ENCODE measurements at places on chromosomes 4 and X.

GRCh38 chrX:119455264-119455663 is 13.0 kb upstream of the SLC25A5 start:
- no peak for DNase-seq

DNA sequence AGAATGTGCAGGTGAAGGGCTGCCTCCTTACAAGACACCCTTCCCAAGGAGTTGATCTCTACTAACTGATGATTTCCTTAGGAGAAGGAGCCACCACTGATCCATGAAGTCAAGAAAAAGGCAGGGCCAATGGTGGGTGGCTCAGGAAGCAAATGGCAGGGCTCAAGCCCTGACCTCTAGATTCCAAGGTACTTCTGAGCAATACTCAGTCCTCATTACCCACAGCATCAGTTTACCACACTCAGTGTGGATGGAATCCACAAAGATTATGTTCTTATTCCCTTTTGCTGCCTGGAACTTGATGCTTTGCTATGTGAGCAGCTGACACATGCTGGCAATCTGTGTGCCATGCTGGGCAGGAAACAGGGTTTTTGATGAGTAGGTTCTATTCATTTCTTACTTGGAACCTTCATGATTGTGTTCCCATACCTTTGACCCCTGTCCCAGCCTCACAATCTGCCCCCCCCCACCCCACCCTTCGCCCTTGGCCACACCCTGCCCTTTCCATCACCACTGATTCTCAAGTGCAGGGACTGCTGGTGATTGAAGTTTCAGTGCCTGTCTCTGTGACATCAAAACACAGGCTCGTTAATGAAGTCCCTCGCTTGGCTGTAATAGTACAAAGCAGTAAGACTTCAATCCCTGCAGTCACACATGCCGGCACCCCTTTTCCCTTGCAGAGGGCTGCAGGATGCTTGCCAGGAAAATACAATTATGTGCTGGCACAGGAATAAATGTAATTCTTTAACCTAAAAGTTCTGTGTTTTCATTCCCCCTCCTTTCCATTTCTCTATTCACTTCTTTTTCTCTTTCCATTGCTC is 135.6 kb upstream of the GPC4 start:
- DNase-seq: no peak

- DNase-seq: peak; percentile 12
These were observed 46.0 kb upstream of the MGST2 start for GRCh38 chr4:139619644-139620043.

- peak; percentile 31 for DNase-seq
These were observed 149.5 kb downstream of the MAML3 start for GRCh38 chr4:140004549-140004895.

DNA sequence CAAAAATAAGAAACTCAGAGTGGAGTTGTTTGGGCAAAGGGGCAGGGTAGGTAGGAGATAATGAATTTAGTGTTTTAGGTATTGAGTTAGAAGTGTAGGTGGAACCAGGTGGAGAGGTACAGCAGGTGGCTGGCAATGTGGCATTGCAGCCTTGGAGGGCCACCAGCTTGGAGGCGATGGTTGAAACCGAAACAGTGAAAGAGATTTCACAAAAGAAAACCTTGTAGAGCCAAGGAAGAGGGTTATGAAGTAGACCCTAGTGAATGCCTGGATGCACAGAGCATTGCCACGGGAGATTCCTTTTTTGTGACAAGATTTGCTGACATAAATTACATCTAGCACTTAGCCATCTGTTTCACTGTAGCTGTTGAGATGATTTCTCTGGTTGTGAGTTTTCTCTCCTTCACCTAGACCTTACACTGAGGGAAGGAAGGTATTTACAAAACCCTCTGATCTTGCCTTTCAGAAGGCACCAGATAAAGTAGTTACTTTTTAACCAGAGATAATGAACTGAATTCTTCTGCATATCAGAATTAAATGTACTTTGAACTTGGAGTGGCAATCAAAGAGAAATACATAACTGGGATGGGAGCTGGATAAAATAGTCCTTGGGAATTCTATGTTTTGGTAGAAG is 104.1 kb upstream of the CASK start:
- no peak for DNase-seq

DNA sequence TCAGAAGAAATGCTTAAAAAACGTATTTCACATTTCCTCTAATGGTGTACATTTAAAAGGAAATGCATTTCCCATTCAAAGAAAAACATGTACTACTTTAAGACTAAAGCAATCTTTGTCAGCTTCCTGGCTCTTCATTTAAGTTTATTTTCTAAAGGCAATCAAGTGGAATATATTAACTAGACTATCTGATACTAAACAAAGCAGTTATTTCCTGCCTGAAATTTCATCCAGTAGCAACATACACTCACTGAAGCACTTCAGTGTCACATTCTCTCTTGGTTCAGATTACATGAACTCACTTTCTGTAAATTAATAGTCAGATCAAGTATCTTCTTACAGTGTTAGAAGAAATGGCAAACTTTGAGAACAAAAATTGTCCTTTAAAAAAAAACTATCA is 42.5 kb downstream of the LRBA start:
- peak; percentile 24 for DNase-seq

GRCh38 chr4:99537674-99538073 is 26.2 kb downstream of the TRMT10A start:
- no peak for DNase-seq

DNA sequence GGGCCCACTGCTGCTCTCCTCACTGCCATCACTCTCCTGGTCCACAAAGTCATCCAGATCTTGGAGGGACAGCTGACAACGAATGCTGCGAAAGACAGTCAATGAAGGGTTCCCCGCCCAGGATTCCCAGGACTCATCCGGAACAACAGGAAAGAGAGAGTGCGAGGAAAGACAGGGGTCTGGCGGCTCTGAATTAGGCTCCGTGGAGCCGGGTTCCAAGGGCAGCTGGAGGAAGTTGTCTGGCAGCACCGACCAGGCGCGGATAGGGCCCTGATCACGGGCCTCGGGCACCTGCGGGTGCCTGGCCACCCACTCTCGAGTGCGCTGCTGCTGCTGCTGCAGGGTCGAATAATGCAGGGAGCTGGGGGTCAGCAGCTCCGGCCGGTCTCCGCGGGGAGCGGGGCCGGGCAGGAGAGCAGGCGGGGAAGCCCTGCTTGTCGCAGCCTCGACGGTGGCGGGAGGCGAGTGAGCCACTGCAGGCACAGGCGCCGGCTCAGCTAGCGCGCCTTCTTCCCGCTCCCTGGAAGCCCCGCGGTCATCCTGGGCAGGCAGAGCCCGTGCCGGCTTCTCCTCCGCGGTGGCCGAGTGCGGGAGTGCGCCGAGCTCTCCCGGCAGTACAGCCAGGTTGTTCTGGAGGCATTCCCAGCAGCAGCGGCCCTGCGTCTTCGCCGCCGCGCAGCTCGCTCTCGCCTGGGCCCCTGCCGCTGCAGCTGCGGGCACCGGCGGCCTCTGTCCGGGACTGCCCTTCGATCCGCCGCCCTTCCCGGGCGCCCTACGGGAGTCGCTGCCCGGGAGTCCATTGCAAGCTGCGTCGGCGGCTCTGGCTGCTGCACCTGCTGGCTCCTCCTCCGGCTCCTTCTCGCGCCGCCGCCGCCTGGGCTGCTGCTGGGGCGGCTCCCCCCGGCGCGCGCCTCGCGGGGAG is 1.1 kb downstream of the SOWAHB start:
- peak; percentile 59 for DNase-seq

DNA sequence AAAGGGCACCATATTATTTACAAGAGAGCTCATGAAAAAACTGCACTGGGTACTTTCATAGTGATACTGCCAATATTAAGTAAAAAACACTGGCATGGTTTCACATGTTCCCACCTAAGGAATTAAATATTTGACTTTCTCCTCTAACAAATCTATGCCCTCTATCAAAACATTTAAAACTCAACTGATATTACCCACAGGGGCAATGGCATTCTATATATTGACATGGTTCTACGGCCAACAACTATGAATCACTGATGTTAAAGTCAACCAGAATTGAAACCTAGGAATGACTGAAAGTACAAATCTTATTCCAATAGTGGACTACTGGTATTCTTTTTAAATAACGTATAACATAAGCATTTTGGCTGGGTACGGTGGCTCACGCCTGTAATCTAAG is 28.2 kb downstream of the PHKA2 start:
- DNase-seq: no peak

DNA sequence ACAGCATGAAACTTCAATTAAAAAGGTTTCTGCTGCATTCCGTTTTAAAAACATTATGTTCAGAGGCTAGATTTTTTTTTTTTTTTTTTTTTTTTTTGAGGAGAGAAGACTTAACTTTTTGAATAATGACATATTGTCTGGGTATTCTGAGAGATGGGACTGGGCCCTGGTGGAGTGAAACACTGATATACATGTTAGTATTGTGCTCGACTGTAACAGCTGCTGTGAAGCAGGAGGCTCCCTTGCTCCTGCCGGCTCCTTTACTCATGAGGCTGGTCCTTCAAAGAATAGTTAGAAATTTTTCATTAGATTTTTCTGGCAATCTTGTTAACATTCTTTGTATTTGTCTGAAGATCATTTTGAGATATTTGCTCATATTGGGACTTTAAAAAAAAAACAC is 73.3 kb downstream of the TMEM131L start:
- DNase-seq: no peak

DNA sequence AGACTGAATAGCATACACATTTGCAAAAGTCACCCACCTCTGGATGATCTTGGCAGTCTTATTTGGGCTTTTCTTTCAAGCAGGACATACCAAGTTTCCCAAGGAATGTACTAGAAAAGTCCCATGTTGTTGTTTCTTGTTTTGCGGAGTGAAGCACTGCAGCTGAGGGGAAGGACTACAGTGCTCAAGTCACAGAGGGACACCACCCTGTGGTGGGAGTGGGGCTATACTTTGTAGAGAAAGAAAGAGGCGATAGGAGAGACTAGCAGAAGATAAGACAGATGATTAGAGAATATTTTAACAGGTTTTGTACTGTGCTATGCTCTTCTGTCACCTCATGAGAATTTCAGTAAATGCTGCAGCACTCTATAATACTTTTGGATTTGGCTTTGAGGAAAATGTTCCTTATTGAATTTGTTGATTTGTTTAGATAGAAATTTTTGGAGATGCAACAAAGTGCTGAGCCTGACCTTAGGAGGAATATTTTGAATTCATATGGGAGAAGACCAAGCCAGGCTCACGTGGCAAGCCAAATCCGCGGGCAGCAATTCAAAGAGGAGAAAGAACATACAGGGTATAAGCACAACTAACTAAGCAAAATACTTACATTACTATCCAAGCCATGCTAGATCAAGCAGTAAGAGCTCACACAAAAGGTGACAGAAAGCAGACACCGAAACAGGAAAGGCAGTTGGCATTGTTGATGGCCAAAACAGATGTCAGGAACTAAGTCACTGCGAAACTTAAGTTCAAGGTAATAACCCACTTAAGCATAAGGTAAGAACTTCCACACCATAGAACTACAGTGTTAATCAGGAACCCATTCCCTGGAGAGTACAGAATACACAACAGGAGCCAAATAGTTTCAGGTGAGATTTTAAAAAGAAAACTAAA is 280.3 kb upstream of the INTU start:
- DNase-seq: no peak

GRCh38 chr4:33722800-33723516 is 2521.4 kb downstream of the ARAP2 start:
- DNase-seq: no peak

DNA sequence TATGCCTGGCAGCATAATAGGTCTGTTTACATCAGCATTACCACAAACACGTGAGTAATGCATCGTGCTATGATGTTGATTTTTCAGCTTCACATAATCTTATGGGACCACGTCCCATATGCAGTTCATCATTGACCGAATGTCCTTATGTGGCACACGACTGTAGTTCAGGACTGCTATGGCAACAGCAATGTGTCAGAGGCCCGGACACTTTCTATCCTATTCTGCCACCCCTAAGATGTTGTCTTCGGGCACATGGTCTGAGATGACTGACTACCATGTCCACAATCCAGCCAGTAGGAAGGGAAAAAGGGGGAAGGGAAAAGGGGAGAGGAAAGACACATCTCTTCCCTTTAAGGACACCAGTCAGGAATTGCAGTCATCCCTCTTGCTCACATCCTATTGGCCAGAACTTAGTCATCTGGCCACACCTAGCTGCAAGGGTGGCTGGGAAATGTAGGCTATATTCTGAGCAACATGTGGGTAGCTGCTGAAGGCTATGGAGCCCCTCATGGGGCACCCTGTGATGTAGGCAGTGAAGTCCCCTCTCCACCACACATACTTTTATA is 196.0 kb upstream of the RBPJ start:
- no peak for DNase-seq

- no peak for DNase-seq
These were observed 89.9 kb upstream of the FAT1 start for GRCh38 chr4:186813377-186814068.

GRCh38 chr4:74190332-74190731 is 32.4 kb downstream of the MTHFD2L start:
- no peak for DNase-seq

- DNase-seq: no peak
These were observed 143.3 kb upstream of the GUCY1A1 start for GRCh38 chr4:155523358-155523757.

DNA sequence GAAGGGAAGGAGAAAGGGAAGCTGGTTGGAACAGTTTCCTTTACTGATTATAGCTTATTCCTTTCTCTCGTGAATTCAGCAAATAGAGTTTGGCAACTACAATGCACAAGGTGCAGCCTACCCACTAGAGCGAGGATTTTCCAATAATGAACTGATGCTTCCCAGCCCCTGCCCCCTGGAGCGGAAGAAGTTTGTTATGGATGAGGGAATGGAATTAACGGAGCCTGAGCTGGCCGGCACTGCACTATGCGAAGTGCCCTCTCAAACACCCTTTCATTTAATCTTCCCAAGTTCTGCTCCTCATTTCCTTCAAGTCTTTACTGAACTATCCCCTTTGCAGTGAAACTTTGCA is 42.5 kb upstream of the CBR4 start:
- no peak for DNase-seq

DNA sequence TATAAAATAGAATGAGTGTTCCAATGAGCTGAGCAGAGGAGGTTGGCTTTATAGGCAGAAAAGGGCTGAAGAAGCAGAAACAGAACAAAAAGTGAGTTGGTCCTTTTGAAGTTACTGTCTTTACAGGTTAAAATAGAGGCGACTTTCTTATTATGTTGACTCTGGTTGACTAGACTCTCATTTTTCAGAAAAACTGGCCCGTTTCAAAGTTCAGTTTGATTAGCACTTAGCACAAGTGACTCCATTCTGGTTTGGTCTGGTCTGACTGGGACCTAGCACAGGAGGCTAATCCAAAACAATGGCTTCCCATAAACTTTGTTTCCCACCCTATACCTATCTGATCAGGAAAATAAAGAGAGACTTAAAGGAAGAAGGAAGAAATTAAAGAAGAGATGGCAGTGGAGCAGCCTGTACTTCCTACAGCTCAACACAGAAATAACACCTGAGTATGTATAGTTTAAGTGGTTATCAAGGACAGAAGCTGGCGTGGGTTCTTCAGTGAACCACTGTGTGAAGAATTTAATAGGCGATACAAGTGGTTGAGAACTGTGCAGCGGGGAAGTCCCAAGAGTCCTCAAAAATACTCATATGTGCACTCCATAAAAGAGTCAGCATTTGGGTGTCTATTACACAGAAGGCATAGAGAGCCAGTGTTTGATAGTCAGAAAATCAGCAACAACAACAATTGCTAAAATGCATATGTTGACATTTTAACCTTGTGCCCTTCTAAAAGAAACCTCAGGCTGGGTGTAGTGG is 554.8 kb upstream of the HTR2C start:
- peak; percentile 1 for DNase-seq

Data from NCI-H510A treated with DMSO at 0.1 percent for 48 hours (cell line).